ENCODE measurements at places on chromosomes 7 and 10. TPM values are rescaled to one million over a fixed set of nuclear protein-coding genes. Genes with fewer than 3 reads are reported as not detected.

DNA sequence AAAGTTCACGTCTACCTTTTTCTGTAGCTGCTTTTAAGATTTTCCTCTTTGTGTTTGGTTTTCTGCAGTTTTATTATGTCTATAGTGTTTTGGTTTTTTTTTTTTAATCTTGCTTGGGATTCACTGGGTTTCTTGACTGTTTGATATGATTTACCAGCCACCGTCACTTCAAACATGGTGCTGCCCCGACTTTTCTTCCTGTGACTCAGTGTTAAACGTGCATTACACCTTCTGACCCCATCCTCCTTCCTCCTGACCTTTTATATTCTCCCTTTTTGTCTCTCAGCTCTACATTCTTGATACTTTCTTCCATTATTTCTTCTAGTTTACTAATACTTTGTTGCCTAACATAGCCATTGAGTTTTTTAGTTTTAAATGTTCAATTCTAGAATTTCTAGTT, 61.5 kb downstream of the GNA12 start:
- DNase-seq = no peak

- DNase-seq = no peak
These were observed 114.6 kb downstream of the ITIH5 start for GRCh38 chr10:7551950-7552716.

Gene C10orf95
- not detected for polyA plus RNA-seq

DNA sequence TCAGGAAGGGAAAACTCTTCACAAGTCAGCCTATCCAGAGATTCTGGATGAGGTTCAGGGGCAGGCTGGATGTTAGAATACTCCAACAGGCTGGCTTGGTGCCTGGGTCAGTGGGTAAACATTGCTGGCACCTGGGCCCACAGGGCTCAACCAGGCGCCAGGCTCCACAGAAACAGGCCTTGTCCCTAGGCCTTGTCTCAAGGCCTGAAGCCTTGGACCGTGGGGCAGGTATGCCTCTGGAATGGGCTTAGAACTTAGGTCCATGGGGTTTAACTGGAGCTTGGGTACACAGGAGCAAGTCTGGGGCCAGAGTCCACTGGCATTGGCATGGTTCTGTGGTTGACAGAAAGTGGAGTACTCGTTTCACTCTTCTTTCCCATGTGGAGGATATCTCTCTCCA, 263.0 kb upstream of the ETV1 start:
- no peak for DNase-seq

Gene GHITM
- 122 TPM for polyA plus RNA-seq
